Activated CD4-positive, alpha-beta T cell treated with anti-CD3 and anti-CD28 coated beads, Interleukin-2, amount 10 ng/mL, durations not matched to agents 7 days and 5 days (primary cell): ENCODE measurements at places on chromosomes 5 and 9. TPM values are rescaled to one million over a fixed set of nuclear protein-coding genes. Genes with fewer than 3 reads are reported as not detected.
A peak's percentile ranks its signal among the peaks of the same experiment; 100 is the strongest.

Gene OR13C4
- not detected for total RNA-seq

Gene OSTF1
- 139 TPM for total RNA-seq

Gene PPP3R2
- total RNA-seq = not detected

Gene BTNL8
- total RNA-seq = not detected

Gene FOCAD
- total RNA-seq = 31.4 TPM

Gene PFN3
- not detected for total RNA-seq

Gene TEX48
- total RNA-seq = 0.97 TPM

- H3K27me3 ChIP-seq = peaks cover 13% of the 10 kb centered on the region
- no peak for DNase-seq
Observed at GRCh38 chr9:99509065-99509745, 287.1 kb downstream of the SEC61B start.

DNA sequence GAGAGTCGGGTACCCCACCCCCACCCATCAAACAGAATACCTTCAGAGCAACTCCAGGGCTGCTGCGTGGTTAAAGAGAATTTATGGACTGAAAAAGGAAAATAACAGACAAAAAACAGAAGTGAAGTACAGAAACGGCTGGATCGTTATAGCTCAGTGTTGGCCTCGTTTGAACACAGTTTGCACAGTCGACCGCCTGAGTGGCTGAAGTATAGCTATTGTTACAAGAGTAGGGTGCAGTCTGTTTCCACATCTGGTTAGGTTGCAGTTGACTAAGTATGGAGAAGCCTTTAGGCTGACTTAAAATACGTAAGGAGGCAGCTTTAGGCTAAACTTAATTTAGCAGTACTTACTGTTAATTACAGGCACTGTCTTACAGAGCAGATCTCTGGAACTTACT lies 121.2 kb downstream of the GCNT1 start:
- peaks cover 12% of the 10 kb centered on the region for H3K4me1 ChIP-seq
- DNase-seq = no peak
- no peak overlapping the region for H3K27ac ChIP-seq
- no peak overlapping the region for H3K4me3 ChIP-seq
- no peaks in the 10 kb centered on the region for H3K27me3 ChIP-seq

- peaks cover 2% of the 10 kb centered on the region for H3K36me3 ChIP-seq
- H3K27me3 ChIP-seq = no peaks in the 10 kb centered on the region
- H3K4me1 ChIP-seq = peaks cover 39% of the 10 kb centered on the region
- peak; percentile 34 for DNase-seq
- peak overlapping the region; percentile 58 for H3K27ac ChIP-seq
Observed at GRCh38 chr5:157864067-157864466, 5.1 kb upstream of the CLINT1 start.

DNA sequence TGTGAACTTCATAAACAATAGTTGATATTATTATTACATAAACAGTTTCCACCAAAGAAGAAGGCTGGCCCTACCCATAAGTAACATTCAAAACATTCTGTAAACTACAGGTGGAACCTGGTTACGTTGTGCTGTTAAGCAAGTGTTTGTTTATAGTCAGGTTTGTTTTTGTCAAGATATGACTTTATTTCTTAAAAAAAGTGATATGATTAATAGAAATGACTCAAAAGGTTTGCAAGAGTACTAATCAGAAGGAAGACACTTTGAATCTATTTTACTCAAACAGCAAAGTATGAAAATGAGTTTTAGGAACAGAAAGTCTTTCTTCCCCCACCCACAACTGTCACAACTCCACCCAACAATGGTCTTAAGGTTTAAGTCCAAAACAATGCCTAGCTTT lies 220.8 kb downstream of the PLK2 start:
- H3K27me3 ChIP-seq = no peaks in the 10 kb centered on the region
- H3K36me3 ChIP-seq = no peaks in the 10 kb centered on the region
- H3K27ac ChIP-seq = no peak overlapping the region
- H3K4me1 ChIP-seq = no peaks in the 10 kb centered on the region
- H3K4me3 ChIP-seq = no peak overlapping the region
- DNase-seq = no peak

DNA sequence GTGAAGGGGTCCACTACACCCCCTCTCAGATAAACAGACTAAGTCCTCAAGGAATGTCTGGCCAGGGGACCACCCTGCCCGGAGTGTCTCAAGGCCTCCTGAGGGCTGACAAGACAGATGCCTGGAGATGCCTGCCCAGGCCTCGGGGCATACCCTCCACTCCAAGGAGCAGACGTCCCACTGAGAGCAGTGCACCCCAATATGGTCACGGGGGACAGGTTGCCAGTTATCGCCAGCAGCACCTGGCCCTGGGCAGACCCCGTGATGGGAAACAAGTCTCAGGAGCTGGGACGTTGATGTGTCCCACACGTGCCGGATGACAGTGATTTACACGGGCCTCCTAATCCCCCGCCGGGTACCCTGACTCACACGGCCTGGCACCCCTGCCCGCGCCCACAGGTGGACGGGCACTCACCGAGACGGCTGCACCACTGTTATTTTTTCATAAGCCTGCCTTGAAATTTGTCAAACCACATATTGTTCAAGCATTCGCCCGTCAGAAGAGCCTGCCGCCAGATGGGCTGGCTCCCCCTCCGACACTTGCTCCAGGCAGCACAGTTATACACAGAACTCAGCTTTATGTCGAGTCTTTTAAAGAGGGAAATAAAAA lies 43.9 kb downstream of the BARX1 start:
- no peak for DNase-seq
- peaks cover 2% of the 10 kb centered on the region for H3K4me1 ChIP-seq
- no peaks in the 10 kb centered on the region for H3K36me3 ChIP-seq
- H3K4me3 ChIP-seq = no peak overlapping the region
- no peak overlapping the region for H3K27ac ChIP-seq
- peaks cover 4% of the 10 kb centered on the region for H3K27me3 ChIP-seq

GRCh38 chr5:41435276-41435675 lies 75.1 kb downstream of the PLCXD3 start:
- H3K4me3 ChIP-seq = no peak overlapping the region
- H3K27ac ChIP-seq = no peak overlapping the region
- no peak for DNase-seq
- H3K27me3 ChIP-seq = no peaks in the 10 kb centered on the region
- no peaks in the 10 kb centered on the region for H3K4me1 ChIP-seq
- H3K36me3 ChIP-seq = no peaks in the 10 kb centered on the region

GRCh38 chr9:15059003-15059402 lies 148.8 kb upstream of the FREM1 start:
- peaks cover 3% of the 10 kb centered on the region for H3K27me3 ChIP-seq
- no peak overlapping the region for H3K4me3 ChIP-seq
- DNase-seq = no peak
- H3K36me3 ChIP-seq = no peaks in the 10 kb centered on the region

DNA sequence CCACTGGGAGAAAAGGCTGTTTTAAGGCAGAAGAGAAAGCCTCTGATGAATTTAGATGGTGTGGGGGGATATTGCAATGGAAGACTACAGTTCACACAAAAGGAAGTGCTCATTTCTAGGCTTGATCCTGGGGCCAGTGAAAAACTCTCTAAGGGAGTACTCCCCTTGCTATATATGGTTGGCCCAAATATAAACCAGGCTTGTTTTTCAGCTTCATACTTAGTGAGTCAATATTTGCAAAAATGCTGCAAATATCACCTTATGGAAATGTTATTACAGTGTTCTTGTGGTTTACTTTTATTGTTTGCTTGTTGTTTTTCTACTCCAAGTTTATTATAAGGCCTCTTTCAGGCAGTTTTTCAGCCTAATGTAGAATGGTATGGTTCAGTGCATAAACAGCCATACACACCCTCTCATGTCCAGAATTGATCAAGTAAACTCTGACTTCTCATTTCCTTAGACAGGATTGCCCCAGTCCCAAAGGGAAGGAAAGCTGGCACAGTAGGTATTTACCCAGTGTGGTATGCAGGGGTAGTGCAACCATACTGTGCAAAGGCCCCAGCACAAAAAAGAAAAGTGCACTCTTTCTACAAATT lies 115.1 kb downstream of the FEM1C start:
- H3K36me3 ChIP-seq = no peaks in the 10 kb centered on the region
- no peak for DNase-seq
- H3K27me3 ChIP-seq = peaks cover 5% of the 10 kb centered on the region
- H3K27ac ChIP-seq = no peak overlapping the region
- no peak overlapping the region for H3K4me3 ChIP-seq

DNA sequence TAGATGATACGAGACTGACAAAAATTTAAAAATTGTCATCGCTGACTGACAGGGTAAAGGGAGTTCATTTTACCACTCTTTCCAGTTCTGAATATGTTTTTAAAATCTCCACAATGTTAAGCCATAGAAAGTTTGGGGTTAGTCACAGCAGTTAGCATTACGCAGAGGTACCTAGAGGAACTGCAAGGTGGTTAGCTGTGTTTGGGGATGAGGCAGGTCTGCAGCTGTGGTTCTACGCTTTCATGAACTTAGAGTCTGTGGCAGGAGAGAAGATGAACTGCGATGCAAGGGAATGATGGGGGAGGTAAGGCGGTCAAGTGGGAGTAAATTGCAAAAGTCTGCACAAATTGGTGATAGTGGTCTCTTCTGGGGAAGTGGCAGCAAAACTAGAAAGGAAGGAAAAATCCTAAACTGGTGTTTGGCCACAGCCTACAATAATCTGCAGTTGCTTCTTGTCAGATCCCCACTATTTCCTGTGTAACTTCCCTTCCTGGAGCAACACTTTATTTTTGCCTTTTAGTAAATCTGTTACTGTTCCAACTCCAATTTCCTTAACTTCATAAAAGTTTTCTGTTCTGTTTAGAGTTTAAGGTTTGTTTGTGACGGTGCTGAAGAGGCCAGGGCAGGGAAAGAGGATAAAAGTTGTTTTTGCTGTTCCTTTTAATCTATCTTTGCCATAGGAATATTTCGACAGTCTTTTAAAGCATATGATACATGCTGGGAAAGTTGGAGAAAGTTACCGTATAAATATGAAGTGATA lies 38.6 kb upstream of the SNX2 start:
- no peak overlapping the region for H3K27ac ChIP-seq
- H3K27me3 ChIP-seq = peaks cover 4% of the 10 kb centered on the region
- no peak for DNase-seq
- no peaks in the 10 kb centered on the region for H3K36me3 ChIP-seq
- no peaks in the 10 kb centered on the region for H3K4me1 ChIP-seq

DNA sequence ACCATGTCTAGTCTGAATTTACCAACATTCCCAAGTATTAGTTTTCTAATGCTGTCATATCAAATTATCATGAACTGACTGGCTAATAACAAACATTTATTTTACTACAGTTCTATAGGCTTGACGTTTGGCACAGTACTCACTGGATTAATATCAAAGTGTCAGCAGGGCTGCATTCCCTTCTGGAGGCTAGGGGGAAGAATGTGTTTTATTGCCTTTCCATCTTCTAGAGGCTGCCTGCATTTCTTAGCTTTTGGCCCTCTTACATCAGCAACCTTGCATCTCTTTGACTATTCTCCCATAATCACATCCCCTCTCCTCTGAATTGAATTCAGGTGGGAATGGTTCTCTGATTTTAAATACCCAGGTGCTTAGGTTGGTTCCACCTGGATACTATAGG lies 84.7 kb downstream of the EDIL3 start:
- no peak overlapping the region for H3K4me3 ChIP-seq
- no peaks in the 10 kb centered on the region for H3K4me1 ChIP-seq
- no peaks in the 10 kb centered on the region for H3K27me3 ChIP-seq

DNA sequence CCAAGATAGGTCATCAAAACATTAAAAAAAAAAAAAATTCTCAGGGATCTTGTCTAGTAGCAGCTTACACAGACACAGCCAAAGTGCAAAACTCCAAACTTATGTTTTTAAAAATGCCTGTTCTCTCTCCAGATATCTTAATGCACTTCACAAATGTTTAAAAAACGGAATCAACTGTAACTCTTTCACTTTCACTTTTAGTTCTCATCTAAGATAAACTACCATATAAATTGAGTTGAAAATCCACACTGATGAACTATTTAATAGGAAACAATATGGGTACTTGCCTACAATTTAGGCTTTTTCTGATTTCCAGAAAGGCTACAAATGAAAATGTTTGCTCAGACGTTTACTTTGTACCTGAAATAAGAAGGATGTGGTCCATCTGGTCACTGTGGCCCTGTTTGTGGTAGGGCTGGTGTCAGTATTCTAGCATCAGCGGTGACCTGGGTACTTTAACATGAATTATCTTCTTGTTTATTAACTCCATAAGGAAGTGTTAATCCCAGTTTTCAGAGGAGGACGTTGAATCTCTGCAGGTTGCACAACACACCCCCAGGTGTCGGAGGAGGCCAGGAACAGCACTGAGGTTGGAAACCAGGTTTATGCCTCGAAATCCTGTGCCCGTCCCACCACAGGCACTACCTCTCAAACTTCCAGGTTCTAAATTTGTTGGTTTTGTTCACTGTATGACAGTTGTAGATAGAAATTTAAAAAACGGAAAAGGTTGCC lies 13.3 kb upstream of the LPCAT1 start:
- DNase-seq = no peak
- peak overlapping the region; percentile 67 for H3K4me3 ChIP-seq

DNA sequence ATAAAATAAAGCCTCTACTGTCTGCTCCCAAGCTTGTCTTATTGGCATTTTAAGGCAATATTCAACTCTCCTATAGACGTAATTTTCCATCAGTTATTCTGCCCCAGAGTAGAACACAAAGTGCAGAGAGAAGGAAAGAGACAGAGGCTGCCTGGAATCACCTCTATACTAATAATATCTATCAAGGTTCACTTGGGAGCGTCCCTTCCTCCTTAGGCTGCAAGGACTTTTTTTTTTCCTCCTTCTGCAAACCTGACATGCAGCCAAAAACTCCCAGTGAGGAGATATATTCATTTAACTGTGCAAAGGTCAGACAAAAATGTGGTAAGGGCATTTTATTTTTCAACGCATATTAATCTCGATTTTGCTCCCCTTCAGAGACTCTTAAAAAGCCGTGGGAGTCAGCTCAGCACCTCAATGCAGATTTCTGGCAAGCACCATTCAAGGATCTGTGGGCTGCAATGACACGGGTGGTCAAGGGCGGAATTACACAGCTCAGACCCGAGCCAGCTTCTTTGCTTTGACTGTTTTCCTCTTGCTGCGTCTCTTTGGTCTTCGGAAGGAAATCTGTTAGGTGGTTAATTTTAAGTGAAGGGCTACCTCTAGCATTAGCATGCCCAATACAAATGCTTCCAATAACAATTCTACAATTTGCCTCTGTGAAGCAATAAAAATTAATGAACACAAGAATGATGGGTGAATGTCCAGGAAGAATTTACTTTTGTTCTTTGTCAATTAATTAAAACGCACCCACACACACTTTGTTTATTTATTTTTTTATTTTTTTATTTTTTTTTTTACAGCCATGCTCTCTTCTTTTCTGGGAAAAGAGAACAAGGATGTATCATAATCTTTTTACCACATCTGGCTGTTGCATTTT lies 587.7 kb upstream of the GRAMD2B start:
- no peaks in the 10 kb centered on the region for H3K27me3 ChIP-seq
- no peak overlapping the region for H3K4me3 ChIP-seq
- H3K27ac ChIP-seq = no peak overlapping the region
- H3K36me3 ChIP-seq = no peaks in the 10 kb centered on the region

DNA sequence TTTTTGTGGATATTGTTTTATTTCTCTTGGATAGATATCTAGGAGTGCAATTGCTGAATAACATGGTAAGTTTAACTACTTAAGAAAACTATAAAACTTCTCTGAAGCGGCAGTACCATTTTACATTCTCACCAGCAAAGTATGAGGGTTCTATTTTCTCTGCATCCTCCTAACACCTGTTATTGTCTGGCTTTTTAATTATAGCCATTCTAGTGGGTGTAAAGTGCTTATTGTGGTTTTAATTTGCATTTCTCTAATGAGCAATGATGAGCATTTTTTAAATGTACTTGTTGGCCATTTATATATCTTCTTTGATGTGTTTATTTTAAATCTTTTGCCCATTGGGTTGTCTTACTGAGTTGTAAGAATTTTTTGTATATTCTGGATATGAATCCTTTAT lies 28.7 kb downstream of the SMIM32 start:
- DNase-seq = no peak
- no peaks in the 10 kb centered on the region for H3K4me1 ChIP-seq
- no peak overlapping the region for H3K27ac ChIP-seq
- no peaks in the 10 kb centered on the region for H3K36me3 ChIP-seq
- H3K4me3 ChIP-seq = no peak overlapping the region
